ENCODE measurements at places on chromosomes 2 and 18. TPM values are rescaled to one million over a fixed set of nuclear protein-coding genes. Genes with fewer than 3 reads are reported as not detected.

AFF3 gene
- 2.6 TPM for total RNA-seq

- no peak for DNase-seq
Measured at GRCh38 chr2:238080518-238080917, 19.6 kb upstream of the ESPNL start.

DNA sequence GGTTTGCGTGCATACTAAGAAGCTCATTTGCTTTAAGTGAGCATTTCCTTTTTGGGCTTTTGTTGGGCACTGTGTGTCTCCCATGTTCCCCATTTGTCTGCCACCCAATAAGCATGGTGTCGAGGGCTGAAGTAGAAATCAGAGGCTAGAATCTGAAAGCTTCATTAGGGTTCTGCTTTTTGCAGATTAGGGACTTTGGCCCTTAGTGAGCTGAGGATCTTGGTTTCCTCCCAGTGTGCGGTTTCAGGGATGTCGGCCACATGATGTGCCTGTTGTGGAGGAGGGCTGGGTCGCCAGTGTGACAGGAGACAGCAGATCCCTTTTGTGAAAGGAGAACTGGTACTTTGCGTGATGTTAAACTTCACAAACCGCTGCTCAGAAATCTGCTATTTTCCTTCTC is 41.1 kb downstream of the PLEKHB2 start:
- no peak for DNase-seq

DNA sequence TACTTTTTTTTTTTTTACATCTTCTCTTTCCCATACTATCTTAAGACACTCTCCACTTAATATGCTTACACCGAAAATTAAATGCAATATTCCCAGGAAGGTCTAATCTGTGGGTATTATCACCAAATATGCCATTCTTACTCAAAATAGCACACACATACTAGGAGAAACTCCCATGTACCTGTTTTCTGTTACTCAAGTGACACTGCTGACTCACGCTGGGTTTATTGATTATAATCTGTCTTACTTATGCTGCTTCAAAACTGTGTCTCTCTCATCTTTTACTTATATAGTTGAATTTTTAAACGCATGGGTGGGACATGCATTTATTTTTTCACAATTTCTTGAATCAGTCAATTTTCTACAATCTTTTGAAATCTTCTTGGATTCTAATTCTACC is 29.9 kb downstream of the MRPL19 start:
- DNase-seq, result no peak

DNA sequence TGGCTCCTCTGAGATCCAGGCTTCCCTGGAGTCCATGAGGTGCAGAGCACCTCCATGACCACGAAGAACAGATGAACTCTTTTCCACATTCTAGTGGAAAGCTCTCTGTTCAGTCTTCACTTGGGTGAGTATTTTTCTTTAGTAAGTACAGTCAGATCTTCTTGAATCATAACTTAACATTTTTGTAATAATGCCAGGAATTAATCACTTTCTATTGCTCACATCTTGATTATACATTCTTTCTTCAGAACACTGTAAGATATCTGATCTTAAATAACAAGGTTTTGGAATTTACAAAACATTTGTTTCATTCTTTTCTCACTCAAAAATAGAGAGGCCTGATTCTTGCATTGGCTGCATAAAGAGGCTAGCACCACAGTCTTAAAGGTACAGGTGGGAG is 45.4 kb upstream of the RND3 start:
- no peak for DNase-seq

CMPK2 gene
- total RNA-seq, result 11.8 TPM

SGO2 gene
- total RNA-seq, result 37.6 TPM

- DNase-seq, result no peak
Measured at GRCh38 chr18:48459465-48459864, 50.3 kb upstream of the ZBTB7C start.

DNA sequence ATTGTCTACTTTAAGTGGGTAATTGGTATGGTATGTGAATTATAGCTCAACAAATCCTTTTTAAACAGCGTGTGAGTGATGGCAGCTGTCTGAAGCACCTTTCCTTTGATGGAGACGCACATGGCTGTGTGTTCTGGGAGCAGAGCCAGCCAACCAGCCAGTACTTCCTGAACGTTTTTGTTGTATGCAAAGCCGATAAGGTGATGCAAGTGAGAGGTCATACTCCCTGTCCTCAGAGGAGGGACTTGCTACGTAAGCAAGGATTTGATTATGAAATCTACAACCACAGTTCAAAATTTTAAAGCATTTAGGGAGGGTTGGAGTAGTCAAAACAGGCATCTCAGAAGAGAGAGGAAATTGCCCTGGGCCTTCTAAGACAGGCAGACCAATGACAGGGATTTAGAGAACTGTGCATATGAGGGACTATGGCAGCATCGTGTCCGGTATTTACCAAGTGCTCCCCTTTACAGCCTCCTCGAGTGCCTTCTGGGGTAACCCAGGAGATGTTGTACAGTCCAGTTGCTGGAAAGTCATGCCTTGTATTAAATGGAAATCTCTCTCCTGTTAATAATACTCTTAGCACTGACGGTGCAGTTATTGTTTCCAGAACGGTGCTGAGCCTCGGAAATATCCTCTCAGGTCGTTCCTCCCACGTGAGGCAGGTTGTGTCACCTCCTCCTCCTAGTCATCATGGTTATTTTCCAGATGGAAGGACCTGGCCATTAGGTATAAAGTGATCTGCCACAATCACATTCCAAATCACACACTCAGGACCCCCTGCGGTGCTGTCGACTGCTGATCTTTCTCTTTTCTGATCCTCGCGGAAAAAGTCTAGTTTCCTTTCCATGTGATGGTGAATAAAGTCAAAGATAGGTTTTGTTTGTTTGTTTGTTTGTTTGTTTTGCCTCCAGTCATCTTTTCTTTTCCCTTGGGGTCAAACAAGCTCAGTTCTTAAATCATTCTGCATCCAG is 28.4 kb downstream of the ARHGEF4 start:
- no peak for DNase-seq

GRCh38 chr18:7038330-7038851 is 79.2 kb downstream of the LAMA1 start:
- DNase-seq, result peak; percentile 3

- no peak for DNase-seq
Measured at GRCh38 chr2:29444150-29444549, 328.9 kb downstream of the CLIP4 start.

DNA sequence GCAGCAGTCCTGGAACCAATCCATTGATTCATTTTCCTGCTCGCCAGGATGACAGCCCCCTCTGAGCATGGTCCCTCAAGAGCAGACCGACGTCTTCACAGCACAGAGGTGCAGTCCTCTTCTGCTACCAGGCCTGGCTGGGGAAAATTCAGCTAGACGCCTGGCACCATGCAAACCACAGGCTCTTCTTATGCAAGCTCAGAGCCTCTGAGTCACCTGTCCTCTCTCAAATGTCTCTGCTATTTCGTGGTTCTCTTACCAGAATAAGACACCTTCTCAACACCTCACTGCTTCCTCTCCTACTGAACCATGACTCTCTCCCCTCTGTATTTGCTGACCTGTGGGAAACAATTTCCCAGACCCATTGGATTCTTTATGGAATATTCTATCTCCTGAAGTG is 79.8 kb upstream of the CYRIA start:
- DNase-seq, result no peak

- DNase-seq, result no peak
Measured at GRCh38 chr2:101892377-101892776, 99.4 kb upstream of the IL1R2 start.

- DNase-seq, result no peak
Measured at GRCh38 chr2:220491670-220492069, 864.2 kb downstream of the SLC4A3 start.

DNA sequence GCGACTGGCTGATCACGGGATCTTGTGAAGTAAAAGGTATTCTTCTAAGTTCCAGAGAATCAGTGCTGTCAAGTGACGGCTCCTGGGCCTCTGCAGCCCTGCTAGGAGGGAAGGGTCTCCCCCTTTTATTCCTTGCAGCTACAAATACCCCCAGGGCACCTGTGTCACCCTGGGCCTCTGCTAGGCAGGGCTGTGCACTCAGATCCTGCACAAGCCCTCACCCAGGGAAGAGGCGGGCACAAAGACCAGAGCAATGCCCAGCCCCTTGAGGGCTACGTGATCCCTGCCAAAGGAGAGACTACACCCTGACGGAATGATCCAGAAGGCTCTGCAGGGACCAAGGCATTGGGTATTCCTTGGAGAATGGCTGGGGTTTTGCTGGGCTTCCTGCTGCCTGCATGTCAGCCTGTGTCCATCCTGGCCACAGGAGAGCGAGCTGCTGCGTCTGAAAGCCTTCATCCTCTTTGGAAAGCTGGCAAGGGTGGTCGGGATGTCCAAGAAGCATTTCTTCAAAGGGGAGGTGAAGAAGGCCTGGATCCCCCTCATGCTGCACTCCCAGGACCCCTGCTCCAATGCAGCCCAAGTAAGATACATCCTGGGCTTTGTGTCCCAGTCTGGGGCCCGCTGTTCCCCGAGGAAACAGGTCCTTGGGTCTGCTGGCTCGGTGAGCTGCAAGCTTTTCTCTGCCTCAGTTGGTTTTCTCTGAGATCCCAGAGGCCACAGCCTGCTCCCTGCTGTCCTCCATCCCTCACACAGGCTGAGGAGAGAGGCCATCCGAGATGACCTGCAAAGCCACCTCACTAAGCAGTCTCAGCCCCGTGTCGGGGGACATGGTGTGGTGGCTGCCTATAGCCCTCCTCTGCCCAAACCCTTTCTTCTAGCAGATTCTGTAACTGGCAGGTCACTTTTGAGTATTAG is 24.9 kb downstream of the HJURP start:
- no peak for DNase-seq

DNA sequence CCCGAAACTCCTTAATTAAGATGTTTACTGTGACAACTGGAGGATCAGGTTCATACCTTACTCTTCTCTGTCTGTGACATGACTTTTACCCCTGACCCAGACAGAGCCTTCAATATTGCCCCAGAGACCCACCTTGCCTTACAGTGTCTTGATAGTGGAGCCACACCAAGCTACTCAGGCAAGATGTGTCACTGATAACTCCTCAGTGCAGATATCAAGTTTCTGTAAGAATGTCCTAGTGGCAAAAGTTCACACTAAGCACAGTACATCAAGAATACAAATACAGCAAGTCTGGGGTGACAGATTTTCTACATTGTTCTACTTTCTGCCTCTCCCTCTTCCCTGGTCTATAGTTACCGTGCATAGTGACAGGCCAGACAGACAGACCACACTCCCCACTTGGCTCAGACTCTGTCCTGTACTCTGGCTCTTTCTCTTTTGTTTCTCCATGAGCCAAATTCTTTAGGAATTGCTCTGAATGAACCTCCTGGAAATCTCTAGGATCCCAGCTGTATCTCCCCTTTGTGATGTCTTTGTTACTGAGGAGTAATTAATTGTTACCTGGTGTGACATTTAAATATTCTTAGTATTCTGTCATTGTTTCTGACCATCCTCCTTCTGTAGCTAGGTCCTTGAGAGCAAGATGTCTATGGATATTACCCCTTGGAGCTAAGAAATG is 24.1 kb upstream of the APOB start:
- DNase-seq, result no peak

SERPINB3 gene
- total RNA-seq, result not detected

DNA sequence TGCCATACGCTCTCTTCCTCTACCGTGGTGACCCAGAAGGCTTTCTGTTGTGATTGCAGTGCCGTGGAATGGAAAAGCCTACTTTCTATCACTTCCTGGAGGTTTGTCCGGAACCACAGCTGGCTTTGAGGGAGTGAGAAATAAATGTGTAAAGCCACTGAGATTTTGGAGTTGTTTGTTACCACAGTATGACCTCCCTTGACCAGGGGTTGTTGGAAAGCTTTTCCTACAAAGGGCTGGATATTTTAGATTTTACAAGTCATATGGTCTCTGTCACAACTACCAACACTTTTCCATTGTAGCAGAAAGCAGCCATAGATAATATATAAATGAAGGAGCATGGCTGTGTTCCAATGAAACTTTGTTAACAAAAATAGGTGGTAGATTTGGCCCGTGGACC is 70.3 kb downstream of the VAPA start:
- no peak for DNase-seq

GRCh38 chr2:172415157-172415864 is 12.1 kb upstream of the ITGA6 start:
- DNase-seq, result no peak

DNA sequence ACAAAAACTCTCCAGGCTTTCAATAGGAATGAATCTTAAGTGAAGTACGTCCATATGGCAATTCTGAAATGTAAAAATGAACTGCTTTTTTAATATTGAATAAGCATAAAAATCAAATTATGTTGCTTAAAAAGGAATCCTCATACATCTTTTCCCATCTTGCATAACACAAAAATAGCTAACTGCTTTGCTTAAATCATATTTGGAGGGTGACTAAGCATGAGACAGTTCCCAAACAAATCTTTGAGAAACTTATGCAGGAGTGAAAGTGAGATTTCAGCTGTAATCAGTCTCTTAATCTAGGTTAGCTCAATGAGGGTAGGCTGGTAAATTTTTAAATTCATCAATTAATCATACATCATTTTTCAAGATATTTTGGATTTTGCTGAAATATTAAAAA is 111.5 kb downstream of the MBD5 start:
- no peak for DNase-seq

DNA sequence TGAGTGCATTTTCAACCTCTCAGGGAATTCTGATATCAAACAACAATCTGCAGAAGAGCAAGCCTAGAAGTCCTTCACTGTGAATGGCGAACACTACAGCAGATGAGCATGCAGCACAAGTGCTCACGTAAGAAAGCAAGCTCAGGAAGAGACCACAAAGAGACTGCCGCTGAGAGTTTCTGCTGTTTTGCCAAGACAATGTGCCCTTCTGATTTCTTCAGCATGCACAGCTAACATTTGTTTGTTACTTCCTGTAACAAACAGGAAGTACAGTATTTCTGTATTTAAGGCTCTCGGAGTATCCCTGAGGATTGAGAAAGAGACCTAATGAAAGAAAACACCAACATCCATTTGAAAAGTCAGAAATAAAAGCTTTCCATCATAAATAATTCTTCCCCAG is 45.9 kb downstream of the MBOAT2 start:
- no peak for DNase-seq

GRCh38 chr2:875687-876615 is 74.7 kb upstream of the SNTG2 start:
- DNase-seq, result no peak

GRCh38 chr2:136131484-136131960 is 13.6 kb upstream of the CXCR4 start:
- no peak for DNase-seq

DNA sequence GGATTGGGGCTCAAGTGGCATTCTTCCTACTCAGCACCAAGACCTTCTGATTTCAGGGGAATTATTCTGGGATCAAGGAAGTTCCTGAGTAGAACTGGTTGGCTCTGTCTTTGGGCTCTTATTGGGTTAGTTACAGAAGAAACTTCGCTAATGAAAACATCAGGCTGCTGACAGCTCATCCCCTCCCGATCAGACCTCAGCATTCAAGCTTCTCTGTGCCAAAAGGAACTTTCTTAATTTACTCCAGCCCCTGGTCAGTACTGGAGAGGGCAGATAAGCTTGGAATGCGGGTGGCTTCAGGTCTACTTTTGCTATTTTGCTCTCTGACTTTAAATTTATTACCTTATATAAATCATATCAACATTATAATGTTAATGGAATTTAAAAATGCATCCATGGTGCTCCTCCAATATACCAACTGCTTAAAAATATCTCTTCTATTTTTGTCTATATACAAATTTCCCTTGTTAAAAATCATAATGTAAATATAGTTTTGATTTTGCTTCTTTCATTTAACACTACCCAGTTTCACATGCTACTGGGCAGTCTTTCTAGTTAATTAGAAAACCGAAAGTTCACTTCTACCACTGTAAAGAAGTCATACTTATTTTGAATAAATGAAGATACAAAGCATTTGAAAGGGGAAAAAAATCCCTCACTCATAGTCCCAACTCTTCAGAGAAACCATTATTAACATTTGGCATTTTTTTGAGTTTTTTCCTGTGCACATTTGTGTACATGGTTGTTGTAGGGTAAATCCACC is 34.4 kb downstream of the PCARE start:
- no peak for DNase-seq

- DNase-seq, result no peak
Measured at GRCh38 chr18:75156139-75156750, 52.7 kb downstream of the PTGR3 start.

SLC4A3 gene
- 0.10 TPM for total RNA-seq

Measured in activated naive CD8-positive, alpha-beta T cell treated with anti-CD3 and anti-CD28 coated beads for 36 hours (primary cell).